ENCODE measurements at places on chromosomes 13 and 19.

GRCh38 chr19:42402376-42403116 is 12.4 kb upstream of the CNFN start:
- no peak for DNase-seq

- no peak for DNase-seq
Measured at GRCh38 chr13:95382411-95382810, 81.2 kb upstream of the ABCC4 start.

GRCh38 chr13:51435002-51435578 is 17.7 kb downstream of the INTS6 start:
- DNase-seq: no peak

- DNase-seq: no peak
Measured at GRCh38 chr13:34696296-34696695, 245.8 kb upstream of the NBEA start.

- DNase-seq: no peak
Measured at GRCh38 chr19:16581971-16582343, 9.7 kb upstream of the SLC35E1 start.

- no peak for DNase-seq
Measured at GRCh38 chr13:76214001-76214400, 577.9 kb downstream of the LMO7 start.

GRCh38 chr13:77522444-77522843 is 13.1 kb upstream of the SCEL start:
- DNase-seq: no peak

DNA sequence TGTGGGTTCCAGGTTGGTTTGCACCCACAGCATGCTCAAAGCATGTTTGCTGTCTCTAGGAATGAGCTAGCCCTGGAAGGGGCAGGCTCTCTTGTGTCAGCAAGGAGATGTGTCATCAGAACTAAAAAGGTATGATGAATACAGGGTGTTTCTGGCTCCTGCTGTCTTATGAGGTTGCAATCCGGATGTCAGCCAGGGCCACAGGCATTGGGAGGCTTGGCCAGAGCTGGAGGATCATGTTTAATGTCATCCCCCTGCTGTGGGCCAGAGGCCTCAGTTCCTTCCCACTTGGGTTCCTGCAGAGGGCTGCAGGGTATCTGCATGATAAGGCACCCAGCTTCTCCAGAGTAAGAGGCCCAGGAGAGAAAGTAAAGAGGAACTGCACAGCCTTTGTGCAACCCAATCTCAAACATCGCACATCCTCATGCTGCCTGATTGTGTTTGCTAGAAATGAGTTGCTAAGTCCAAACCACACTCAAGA is 193.6 kb downstream of the COL4A1 start:
- no peak for DNase-seq

- DNase-seq: no peak
Measured at GRCh38 chr19:35340431-35340830, 7.3 kb upstream of the FFAR1 start.

DNA sequence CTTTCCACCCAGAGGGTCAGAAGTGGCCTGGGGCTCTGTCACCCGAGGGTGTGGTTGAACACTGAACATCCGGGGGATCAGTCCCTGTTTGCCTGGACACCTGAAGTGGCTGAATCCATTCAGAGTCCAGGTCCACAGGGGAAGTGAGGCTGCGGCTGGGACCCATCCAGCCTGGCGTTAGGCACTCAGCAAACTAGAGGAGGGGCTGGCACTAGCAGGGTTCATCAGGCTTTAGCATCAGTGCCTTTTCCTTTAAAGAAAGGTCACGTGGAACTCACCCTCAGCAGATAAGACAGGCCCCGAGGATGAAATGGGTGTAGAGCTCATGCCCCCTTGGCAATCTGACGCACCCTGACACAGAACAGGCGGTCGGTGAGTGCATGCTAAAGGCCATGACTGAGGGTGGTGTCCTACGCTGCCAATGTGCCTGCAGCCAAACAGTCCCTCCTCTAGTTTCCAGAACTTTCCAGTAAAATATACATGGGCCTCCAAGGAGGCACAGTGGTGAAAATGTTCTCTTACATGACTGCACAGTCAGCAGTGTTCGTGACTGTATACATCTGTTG is 72.4 kb upstream of the ARHGEF7 start:
- no peak for DNase-seq

- DNase-seq: no peak
Measured at GRCh38 chr13:20127562-20128458, 33.0 kb downstream of the GJA3 start.

- no peak for DNase-seq
Measured at GRCh38 chr13:31495336-31495735, 244.0 kb upstream of the RXFP2 start.

DNA sequence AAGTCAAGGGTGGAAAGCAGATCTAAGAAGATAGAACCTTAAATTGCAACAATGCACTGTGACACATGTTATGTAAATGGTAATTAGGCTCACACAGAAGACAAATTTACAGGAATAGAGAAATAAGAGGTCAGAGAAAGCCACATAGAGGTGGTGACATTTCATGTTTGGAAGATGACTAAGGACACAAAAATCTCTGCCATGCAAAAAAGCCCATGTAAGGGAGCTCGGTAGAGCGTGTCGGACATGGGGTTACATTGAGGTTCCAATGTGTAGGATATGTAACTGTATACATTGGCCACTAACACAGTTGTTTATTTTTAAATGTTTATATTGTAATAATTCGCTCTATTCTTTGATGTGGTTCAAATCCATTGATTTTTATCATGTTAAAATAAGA is 33.7 kb downstream of the SUGT1 start:
- DNase-seq: no peak

Measured in activated CD4-positive, alpha-beta T cell treated with anti-CD3 and anti-CD28 coated beads, Interleukin-2, amount 50 U/mL, for 24 hours (primary cell).